ENCODE measurements at places on chromosomes 1 and 21. TPM values are rescaled to one million over a fixed set of nuclear protein-coding genes. Genes with fewer than 3 reads are reported as not detected.

DNA sequence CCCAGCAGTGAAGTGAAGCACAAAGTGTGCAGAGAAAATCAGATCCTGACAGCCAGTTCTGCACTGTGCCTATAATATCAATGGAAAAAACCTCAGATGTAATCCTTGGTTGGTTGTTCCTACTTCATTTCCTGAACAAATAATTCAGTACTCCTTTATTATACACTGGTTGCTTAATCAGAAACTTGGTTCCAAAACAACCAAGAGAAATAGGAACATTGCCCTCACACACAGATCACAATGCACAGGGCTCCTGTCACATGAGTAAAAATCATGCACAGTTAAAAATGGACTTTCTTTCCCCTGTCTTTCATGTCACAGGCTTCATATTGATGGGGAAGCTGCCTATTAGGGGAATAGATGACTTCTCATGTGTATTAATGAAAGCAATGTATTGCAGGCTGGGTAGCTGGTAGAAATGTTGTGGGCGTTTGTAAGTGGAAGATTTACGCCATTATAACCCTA lies 9.7 kb downstream of the DNASE2B start:
- no peaks in the 10 kb centered on the region for H3K4me1 ChIP-seq
- DNase-seq, result no peak
- H3K27me3 ChIP-seq, result no peaks in the 10 kb centered on the region
- H3K27ac ChIP-seq, result no peak overlapping the region

GRCh38 chr1:42735477-42736105 lies 4.4 kb downstream of the CLDN19 start:
- H3K27ac ChIP-seq, result no peak overlapping the region
- no peak overlapping the region for H3K4me3 ChIP-seq
- no peaks in the 10 kb centered on the region for H3K27me3 ChIP-seq
- H3K4me1 ChIP-seq, result peaks cover 8% of the 10 kb centered on the region
- DNase-seq, result no peak
- no peaks in the 10 kb centered on the region for H3K36me3 ChIP-seq

DNA sequence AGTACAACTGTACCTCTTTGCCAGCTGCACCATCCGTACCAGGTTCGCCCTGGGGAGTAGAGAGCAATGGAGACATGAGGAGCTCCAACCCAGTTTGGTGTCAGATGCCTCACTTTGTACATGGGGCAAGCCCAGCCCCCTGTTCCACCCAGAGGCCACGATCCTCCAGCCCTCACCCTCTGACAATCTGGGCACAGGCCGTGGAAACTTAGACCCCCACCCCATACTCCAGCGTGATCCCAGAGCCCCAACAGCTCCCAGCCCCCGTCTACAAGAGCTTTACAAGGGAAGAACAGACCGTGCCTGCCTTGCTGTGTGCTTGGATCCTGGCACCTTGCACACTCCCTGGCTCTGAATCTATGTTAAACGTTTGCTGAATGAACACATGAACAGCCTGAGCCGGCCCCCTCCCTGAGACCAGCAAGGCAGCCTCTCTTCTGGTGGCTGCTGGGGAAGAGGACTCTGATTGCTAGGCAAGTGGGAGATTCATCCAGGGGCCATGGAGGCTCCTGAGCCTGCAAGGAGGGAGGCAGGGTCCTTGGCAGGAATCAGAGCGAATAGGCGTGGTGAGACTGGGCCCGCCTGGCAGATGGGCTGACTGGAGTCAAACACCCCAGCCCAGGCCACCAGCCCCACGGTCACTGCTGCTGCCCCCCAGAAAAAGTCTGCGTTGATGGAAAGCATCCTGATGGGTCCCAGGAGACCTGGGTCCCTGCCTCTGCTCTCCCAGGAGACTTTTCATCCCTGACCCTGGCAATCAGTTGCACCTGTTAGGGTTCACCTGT lies 12.5 kb upstream of the PEF1 start:
- H3K27me3 ChIP-seq, result peaks cover 3% of the 10 kb centered on the region
- no peak overlapping the region for H3K4me3 ChIP-seq
- H3K4me1 ChIP-seq, result no peaks in the 10 kb centered on the region
- DNase-seq, result no peak
- H3K36me3 ChIP-seq, result no peaks in the 10 kb centered on the region
- no peak overlapping the region for H3K27ac ChIP-seq

DNA sequence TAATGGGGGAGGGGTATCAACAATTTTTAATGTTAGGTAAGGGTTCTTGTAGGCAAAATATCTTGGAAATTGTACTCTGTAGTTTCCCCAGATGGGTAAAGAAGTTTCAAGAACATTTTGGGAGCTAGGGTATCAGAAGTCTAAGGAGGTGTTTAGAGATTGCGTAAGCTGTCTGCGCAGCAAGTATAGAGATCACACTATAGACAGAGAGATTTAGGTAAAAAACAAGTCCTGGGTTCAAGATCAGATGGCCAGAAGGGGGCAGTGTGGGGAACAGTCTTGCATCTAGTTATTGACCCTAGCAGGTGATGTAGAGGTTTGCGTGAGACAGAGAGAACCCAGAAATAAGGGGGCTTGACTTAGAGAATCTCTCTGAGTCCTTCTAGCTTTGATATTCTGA lies 80.8 kb downstream of the S1PR1 start:
- no peak for DNase-seq
- peaks cover 27% of the 10 kb centered on the region for H3K27me3 ChIP-seq
- H3K4me3 ChIP-seq, result no peak overlapping the region

GRCh38 chr1:172654535-172654934 lies 4.4 kb upstream of the FASLG start:
- DNase-seq, result no peak
- peaks cover 13% of the 10 kb centered on the region for H3K36me3 ChIP-seq
- no peaks in the 10 kb centered on the region for H3K27me3 ChIP-seq
- peaks cover 37% of the 10 kb centered on the region for H3K4me1 ChIP-seq

- peaks cover 35% of the 10 kb centered on the region for H3K4me1 ChIP-seq
- no peak overlapping the region for H3K27ac ChIP-seq
- peaks cover 4% of the 10 kb centered on the region for H3K36me3 ChIP-seq
These were observed 2.8 kb upstream of the ATF3 start for GRCh38 chr1:212605441-212606394.

DNA sequence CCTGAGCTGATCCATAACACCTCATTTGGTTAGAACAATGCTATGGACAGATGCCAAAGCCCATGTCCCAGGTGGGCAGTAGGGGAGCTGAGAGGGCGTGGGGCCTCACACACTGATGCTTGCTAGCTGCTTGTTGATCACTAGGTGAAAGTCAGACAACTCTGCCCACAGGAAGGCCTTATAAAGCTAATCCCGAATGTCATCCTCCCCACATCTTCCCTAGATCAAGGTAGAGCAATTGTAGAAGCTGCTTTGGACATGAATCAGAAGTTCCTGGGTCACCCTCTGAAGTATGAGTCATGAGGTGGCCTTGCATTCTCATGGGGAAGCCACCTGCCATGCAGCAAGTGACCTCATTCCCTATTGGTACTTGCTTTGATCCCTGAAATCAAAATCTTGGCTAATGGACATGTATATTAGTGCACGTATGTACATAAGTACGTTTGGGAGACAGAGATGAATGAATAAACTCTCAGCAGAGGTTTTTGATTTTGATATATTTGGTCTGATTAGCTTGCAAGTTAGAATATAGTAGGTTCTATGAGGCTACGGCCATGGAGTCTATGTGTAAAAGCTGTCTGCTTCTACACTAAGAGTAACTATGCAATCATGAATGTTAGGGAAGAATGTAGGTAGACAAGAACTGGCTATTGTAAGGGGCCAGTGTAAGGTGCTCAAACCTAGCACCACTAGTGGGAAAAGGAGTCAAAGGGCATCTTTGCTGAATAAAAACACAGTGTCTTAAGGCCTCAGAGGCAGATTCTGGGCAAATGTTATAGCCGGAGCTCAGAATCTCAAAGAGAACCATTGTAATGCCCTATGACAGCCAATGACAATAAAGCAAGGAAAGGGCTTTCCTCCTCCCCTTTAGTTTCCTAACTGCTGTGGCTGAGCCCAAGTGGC lies 52.6 kb downstream of the ABCA4 start:
- peaks cover 9% of the 10 kb centered on the region for H3K27me3 ChIP-seq
- H3K27ac ChIP-seq, result no peak overlapping the region
- H3K36me3 ChIP-seq, result no peaks in the 10 kb centered on the region
- H3K4me1 ChIP-seq, result peaks cover 8% of the 10 kb centered on the region
- no peak overlapping the region for H3K4me3 ChIP-seq
- no peak for DNase-seq

DNA sequence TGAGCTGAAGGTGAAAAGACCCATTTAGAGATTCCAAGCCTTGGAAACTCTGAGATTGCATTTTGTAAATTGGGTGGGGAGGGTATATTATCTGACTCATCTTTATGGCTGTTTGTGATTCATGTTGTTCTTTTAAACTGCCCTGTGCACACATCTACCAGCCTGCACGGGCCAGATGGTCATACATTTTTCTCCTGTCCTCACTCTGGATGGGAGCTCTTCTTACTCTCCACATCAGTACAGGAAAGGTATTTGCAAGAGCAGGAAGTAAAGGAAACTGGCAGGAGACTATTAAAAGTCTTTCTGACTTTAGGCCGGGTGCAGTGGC lies 14.3 kb upstream of the NMNAT2 start:
- no peak for DNase-seq
- no peaks in the 10 kb centered on the region for H3K36me3 ChIP-seq
- no peak overlapping the region for H3K27ac ChIP-seq
- no peaks in the 10 kb centered on the region for H3K4me1 ChIP-seq
- no peak overlapping the region for H3K4me3 ChIP-seq
- peaks cover 24% of the 10 kb centered on the region for H3K27me3 ChIP-seq

- H3K4me1 ChIP-seq, result no peaks in the 10 kb centered on the region
- no peaks in the 10 kb centered on the region for H3K36me3 ChIP-seq
- no peak overlapping the region for H3K27ac ChIP-seq
- H3K4me3 ChIP-seq, result no peak overlapping the region
- no peak for DNase-seq
These were observed 123.7 kb upstream of the HMGB4 start for GRCh38 chr1:33740040-33740744.

DNA sequence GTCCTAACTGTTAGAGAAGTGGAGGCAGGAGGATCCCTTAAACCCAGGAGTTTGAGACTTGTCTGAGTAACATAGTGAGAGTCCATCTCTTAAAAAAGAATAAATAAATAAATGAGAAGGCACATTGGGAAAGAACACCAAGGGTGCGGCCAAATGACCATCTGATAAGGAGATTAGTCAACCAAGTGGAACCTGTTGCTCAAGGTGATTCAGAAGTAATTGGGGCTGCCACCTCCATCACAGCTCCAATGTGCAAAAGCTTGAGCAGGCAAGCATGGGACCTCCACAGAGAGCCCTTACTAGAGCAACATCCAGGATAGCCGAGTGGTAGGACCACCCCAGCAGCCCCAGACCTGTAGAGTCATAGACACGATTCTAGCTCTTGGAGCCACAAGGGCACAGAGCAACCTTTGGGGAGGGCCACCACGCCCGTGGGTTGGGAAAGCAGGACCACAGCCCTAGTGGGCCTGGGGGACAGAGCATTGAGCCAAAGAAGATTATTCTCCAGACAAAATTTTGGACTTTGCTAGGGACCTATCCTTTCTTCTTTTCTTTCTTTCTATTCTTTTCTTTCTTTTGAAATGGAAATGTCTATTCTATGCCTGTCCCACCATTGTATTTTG lies 40.9 kb downstream of the KCNK1 start:
- no peaks in the 10 kb centered on the region for H3K36me3 ChIP-seq
- no peaks in the 10 kb centered on the region for H3K4me1 ChIP-seq
- H3K4me3 ChIP-seq, result no peak overlapping the region
- DNase-seq, result no peak
- H3K27me3 ChIP-seq, result peaks cover 4% of the 10 kb centered on the region

DNA sequence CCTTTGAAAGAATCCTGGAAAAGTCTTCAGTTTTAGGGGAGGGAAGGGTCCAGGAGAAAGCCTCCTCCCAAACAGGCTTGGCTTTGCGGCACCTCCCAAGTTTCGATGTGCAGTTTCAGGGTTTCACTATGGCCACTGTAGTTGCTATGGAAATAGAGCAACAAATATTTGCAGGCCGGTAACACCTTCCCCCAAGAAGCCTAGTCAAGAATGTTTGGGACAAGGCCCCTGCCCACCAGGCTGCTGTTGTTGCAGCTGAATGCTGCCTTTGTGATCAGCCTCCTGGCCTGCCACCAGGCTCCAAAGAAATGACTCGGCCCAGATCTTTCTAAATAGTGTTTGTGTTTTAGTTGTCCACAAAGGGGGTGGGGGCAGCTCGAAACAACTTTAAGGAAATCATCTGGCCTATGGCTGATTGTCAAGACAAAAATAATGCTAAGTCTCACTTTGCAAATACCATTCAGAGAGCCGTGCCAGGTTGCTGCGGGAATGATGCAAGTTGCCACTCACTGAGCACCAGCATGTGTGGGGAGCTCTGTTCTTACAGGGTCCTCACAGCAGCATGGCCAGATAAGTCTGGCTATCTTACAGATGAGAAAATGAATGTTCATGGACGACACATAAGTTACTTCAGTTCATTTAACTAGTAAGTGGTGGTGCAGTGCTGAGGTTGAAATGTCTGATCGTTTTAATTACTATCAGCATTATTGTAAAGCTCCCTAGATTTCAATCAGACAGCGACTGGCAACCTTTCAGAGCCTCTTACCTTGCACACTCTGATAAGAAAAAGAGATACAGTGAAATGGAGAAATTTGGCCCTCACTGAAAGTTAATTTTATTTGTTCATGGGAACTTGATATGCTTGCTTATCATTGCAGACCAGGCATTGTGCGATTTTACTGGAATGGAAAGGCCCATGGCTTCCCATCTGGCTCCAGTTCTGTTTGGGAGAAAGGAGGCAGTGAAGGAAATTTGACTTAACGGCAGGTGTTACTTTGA lies 91.2 kb upstream of the JUN start:
- no peak for DNase-seq
- H3K27ac ChIP-seq, result no peak overlapping the region
- H3K4me1 ChIP-seq, result peaks cover 5% of the 10 kb centered on the region
- no peak overlapping the region for H3K4me3 ChIP-seq
- no peaks in the 10 kb centered on the region for H3K36me3 ChIP-seq

DNA sequence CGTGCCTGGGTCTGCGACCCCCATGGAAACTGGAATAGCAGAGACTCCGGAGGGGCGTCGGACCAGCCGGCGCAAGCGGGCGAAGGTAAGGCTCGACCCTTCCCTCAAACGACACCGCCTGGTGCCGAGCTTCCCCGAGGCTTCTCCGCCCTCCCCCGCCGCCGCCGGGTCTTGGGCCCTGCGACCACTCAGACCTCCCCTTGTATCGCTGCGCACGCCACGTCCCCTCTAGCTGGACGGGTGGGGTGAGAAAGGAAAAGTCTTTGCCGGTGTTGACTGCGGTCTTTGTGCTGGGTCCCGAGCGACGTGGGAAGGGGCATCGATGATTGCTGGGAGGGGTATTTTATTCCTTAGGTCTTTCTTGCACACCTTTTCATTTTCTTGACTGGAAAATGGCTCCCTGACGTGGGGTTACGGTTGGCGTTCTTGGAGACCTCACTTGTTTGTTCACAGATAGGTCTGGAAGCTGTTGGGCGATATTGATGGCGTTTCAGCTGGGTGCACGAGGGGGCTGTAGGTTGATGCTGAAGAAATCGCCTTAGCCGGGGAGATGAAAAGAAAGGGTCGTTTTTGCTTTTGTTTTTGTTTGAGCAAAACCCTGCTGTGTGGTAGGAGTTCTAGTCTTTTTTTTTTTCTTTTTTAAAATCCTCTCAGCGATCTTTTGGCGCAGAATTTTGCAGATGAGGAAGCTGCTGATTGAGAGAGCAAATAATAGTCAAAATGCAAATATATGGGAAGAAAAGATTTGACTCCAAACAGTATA lies 776 bp downstream of the KDM1A start:
- peak; percentile 50 for DNase-seq
- peak overlapping the region; percentile 81 for H3K27ac ChIP-seq
- no peaks in the 10 kb centered on the region for H3K27me3 ChIP-seq
- peaks cover 19% of the 10 kb centered on the region for H3K36me3 ChIP-seq
- H3K4me1 ChIP-seq, result peaks cover 38% of the 10 kb centered on the region

GRCh38 chr1:110370827-110371226 lies 20.0 kb downstream of the SLC16A4 start:
- H3K27me3 ChIP-seq, result no peaks in the 10 kb centered on the region
- peaks cover 13% of the 10 kb centered on the region for H3K4me1 ChIP-seq

STUM gene
- not detected for total RNA-seq
